ENCODE measurements at places on chromosomes 5 and 9.

GRCh38 chr5:64110222-64110621 is 55.4 kb upstream of the RNF180 start:
- no peak for DNase-seq

DNA sequence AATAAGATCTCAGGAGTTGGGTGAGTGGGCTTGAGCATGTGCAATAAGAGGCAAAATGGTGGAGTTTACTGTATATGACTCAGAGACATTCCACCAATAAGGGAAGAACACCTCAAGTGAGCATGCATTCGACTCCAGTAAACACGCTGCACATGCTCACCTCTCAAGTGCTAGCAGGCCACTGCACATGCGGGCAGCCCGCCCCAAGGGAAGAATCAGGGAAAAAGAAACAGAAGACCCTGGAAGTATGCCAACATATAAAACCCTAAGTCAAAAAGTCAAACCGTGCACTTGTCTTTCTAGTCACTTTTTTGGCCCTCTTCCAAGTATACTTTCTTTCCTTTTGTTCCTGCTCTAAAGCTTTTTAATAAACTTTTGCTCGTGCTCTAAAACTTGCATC is 245.3 kb upstream of the RASA1 start:
- no peak for DNase-seq

- DNase-seq = no peak
These were observed 13.3 kb downstream of the SLC6A3 start for GRCh38 chr5:1431896-1432295.

GRCh38 chr5:73902327-73903051 is 276.5 kb downstream of the ARHGEF28 start:
- DNase-seq = no peak

- no peak for DNase-seq
These were observed 126.3 kb upstream of the RPS23 start for GRCh38 chr5:82404382-82404945.

Measured in esophagus squamous epithelium (tissue), 5 donors.